ENCODE measurements at places on chromosomes 3 and 15.

GRCh38 chr15:71784719-71785118 is 25.6 kb upstream of the NR2E3 start:
- DNase-seq: peak; percentile 7

GRCh38 chr3:100402256-100402655 is 917 bp downstream of the LNP1 start:
- no peak for DNase-seq

DNA sequence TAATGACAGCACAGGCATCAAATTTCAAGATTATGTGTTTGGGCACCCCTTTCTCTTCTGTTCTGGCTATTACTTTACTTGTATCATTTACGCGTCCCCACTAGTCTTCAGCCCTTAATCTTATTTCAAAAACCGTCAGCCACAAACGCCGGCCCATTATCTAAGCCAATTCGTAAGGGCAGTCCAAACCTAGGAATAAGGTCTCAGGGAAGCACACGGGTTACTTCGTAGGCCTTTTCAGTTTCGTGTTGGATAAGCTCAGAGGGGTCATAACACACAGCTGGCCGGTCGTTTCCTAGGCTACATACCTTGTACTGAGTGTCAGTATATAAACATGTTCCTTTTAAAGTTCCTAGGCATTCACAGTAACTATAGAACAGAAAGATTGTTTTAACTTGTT is 5.1 kb upstream of the DNAAF4 start:
- DNase-seq: no peak

DNA sequence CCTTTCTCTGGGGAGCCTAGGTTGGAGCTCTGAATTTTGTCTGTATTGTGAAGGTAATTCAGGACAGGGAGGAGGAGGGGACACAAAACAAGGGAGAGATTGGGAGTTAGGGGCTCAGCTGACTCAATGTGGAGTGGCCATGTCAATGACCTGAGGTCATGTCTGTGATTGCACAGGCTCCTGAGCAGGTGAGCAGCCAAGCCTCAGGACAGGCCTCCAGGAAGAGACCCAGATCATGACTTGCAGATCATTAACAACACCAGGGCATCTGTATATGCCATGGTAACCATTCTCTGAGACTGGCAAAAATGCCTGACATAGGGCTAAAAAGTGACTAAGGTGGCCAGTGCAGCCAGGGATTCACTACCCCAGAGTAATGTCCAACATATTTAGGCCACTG is 20.9 kb downstream of the ERICH6 start:
- DNase-seq: no peak

DNA sequence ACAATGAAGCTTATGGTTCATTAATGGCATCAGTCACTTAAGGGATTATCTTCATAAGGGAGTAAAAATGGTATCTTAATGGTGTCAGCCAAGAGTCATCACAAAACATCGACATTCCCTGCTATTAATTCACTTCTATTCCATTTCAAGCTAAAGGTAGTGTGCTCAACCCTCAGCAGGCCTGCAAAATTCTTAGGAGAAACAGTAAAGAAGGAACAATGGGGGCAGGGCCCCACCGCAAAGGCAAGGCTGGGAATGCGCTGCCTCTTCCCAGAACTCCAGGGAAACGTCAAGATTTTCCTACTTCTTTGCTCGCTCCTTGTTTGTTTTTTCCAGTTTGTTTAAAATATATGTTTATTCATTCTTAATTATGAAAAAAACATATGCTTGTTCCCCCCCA is 187.3 kb upstream of the TSC22D2 start:
- no peak for DNase-seq

- no peak for DNase-seq
Observed at GRCh38 chr3:69865925-69866679, 126.8 kb downstream of the MITF start.

DNA sequence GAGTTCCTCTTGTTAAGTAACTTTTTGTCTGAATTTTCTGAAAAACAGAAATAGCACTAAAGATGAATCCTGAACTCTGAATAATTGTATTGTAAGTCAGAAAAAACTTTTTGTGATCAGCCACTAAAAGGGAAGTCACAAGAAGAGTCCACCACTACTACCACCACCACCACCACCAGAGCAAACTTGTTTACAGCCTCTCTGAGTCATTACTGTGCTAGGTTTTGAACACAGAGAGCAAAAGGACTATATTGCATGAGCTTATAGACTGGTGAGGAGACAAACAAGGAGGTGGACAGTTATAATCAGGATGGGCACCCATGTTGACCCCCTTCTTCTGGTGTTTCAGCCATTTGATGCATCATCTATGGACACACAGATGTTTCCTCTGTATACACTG is 141.7 kb downstream of the IL5RA start:
- no peak for DNase-seq

GRCh38 chr3:175240921-175241320 is 381.8 kb downstream of the NAALADL2 start:
- no peak for DNase-seq

GRCh38 chr15:78637776-78638435 is 3.1 kb downstream of the CHRNB4 start:
- DNase-seq: no peak

DNA sequence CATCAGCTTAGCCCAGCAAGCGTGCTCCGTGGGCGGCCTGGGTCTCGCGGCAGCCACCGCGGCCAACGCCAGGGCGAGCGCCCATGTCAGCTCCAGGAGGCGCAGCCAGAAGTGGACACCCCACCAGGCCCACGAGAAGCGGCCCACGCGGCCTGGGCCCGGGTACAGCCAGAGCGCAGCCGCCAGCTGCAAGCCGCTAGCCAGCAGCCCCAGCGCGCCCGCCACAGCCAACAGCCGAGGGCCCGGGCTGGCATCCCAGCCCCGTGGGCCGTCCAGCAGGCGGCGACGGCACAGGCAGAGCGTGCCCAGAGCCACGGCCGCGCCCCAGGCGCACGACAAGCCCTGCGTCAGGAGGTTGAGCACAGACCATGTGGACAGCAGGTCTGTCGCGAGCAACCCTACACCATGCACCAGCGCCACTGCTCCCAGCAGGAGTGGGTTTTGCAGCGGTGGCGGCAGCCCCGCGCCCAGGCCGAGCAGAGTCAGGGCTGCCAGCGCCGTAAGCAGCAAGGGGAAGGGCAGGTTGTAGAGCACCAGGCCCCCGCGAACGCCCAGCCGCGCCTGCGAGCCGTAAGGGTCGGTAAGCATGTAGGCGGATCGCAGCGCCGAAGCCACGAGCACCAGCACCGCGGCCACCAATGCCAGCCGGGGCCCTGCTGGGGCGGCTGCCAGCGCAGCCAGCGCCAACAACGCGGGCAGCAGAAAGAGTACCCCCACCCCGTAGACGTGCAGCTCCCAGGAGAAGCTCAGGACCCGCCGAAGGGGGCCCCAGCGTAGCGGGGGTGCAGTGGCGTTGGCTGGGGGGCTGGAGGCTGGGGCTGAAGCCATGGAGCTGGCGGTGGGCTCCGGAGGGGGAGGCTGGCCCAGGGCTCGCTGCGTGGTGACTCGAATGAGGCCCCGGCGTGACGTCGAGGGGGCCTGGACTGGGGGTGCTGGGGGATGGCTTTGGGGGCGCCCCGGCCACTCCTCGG is 4.9 kb downstream of the PRRT3 start:
- no peak for DNase-seq

GRCh38 chr3:159856590-159857104 is 132.0 kb upstream of the IL12A start:
- no peak for DNase-seq

GRCh38 chr15:80527406-80527805 is 123.2 kb downstream of the ARNT2 start:
- no peak for DNase-seq

DNA sequence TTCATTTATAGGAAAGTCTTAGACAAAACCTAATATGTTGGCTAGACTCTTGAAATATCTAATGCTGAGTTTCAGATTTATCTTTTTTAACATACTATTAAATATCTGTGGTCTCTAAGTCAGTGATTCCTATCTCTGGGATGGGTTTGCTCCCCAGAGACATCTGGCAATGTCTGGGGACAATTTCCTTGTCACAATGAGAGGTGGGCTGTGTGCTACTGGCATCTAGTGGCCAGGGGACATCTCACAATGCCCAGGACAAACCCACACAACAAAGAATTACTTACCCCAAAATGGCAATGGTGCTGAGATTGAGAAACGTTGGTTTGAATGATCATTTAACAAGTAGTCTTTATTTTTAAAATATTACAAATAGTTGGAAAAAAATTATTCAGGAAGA is 602.1 kb downstream of the MAGI1 start:
- no peak for DNase-seq

DNA sequence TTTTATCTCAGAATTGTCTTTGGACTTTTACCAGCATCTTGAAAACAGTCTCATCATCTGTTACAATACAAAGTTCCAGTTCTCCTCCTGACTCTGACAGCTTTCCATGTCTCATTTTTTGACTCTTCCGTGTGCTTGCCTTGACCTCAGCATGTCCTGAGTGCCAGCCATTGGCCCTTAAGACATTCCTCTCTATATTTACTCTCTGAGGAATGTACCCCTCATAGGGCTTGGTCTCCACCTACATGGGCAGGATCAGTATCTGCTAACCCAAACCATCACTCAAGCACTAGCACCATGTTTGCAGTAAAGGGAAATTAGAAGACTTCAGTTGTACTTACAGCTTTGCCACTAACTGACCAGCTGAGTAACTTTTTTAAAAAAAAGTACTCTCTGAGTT is 16.2 kb downstream of the ANKUB1 start:
- DNase-seq: no peak

DNA sequence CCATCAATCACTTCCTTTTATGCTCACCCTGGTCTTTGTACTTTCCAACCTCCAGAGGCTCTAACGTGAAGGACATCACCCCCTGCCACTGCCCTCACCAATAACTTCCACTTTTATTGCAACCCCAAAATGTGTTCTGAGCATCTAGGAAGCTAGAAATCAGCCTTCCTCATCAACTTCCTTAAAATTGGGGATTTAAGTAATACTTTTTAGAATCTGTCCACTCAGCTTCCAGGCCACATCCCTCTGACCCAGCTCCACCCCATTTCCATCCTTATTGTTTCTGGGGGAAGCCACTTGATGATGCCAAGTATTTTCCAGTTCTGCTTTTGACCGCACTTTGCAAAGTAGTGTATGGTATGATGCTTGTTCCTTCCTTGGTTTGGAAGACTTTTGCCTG is 73.5 kb upstream of the XCR1 start:
- DNase-seq: no peak

DNA sequence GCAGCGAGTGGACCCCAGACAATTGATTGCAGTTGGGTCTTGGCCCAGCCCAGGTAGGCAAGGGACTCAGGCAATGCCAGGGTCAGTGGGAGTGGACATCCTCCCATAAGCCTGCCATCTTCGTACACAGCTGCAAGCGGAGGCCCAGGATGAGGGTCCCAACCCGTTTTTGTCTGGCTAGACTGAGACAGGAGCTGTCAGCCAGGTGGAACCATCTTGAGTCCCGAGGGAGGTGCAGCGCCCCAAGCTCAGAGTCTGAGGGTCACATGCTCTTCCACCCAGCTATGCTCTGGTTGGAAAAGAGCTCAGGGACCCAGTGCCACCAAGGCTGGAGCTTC is 22.6 kb upstream of the IP6K2 start:
- no peak for DNase-seq

DNA sequence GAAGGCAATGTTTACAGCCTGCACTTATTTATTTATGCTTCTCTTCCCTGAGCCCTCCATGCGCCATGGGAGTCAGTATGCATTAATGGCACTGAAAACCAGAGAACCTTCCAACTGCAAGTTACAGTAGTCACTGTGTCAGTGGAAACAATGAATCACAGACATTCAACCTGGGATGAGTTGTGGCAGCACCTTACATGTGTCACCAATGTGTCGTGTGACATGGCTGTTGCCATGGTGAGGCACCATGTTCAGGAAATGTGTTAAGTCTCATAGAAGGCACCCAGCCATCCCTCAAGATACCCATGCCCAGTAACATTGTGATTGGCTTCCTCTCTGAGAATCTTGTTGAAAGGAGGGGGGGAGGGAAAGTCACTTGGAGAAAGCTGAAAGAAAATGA is 105.0 kb downstream of the FOXP1 start:
- peak; percentile 76 for DNase-seq

DNA sequence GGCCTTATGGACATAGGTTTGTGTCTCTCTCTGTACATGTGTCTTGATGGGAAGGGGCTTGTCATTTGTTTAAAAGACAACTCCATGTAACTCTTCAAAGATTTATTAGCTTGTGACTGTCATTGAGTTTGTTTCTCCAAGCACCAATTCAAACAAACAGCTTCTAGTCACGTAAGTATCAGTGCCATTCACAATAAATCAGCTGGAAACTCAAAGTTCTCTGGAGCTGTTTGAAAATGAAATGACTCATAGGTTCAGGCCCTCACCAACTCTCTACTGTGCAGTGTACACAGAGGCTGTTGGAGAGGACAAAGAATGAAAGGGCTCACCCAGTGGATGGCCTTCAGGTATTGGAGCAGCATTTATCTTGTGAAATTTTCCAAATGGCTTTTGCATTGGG is 476.3 kb downstream of the AGBL1 start:
- DNase-seq: no peak

DNA sequence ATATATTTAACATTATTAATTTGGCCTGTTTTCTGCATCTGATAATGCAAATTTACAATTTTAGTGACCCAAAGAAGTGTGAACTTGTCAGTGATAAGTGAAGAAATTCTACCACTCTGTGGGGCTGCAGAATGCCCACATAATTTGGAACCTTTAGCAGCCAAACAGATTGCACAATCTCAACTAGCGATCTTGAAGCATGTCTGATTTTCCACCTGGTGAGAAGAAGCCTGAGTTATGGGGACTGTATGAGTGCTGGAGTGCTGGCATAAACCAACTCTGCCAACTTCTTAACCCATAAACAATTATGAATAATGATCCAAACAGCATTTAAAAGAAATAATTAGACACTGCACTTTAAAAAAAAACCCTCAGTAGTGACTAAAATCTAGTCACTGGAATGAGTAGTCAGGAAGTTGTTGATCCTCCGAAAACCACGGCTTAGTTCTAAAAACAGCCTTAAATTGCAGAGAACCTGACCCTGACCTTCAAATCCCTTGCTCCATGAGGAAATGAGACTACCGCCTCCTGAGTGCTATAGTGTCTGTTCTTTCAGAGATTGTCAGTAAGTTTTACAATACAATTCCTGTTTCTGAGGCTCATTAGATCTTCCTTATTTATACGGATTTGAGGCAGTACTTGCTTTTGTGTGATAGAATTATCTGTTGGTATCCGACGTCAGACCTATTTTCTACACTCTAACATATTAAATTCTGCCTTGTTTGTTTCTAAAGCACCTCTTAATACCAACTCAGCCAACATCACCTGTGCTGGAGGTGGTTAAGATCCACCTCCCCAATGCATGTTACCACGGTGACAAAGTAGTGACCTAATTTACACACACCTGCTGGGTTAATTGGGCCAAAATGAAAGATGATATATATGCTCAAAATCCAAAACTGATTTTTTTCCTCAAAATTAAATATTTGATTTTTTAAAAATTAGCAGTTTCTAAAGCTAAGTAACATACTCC is 267.7 kb downstream of the ZBTB20 start:
- DNase-seq: no peak

GRCh38 chr3:58000306-58001085 is 7.7 kb upstream of the FLNB start:
- no peak for DNase-seq

- DNase-seq: no peak
Observed at GRCh38 chr3:113070072-113070640, 79.4 kb downstream of the GTPBP8 start.

- no peak for DNase-seq
Observed at GRCh38 chr3:112425858-112426750, 73.2 kb downstream of the BTLA start.
